ENCODE measurements at places on chromosomes 7 and 10. TPM values are rescaled to one million over a fixed set of nuclear protein-coding genes. Genes with fewer than 3 reads are reported as not detected.

PSMC2 gene
- total RNA-seq = 182 TPM

NAT16 gene
- total RNA-seq = not detected

ODAD2 gene
- total RNA-seq = not detected

NRCAM gene
- total RNA-seq = 0.64 TPM

AKR1C4 gene
- total RNA-seq = not detected

ACHE gene
- 0.24 TPM for total RNA-seq

PRKRIP1 gene
- total RNA-seq = 19.0 TPM

C10orf105 gene
- not detected for total RNA-seq

COL17A1 gene
- total RNA-seq = 856 TPM

Data from tracheal epithelial cell (primary cell).